ENCODE measurements at places on chromosomes 6 and 20. TPM values are rescaled to one million over a fixed set of nuclear protein-coding genes. Genes with fewer than 3 reads are reported as not detected.

ELOVL4 gene
- total RNA-seq, result 27.6 TPM

SSTR4 gene
- total RNA-seq, result not detected

HLA-DRB5 gene
- not detected for total RNA-seq

POPDC3 gene
- 36.4 TPM for total RNA-seq

C20orf141 gene
- not detected for total RNA-seq

Measured in G401 (cell line).